Hematopoietic multipotent progenitor cell treated with erythropoietin and hydrocortisone succinate and interleukin-3 and kit ligand, for 6 days (in vitro differentiated cells): ENCODE measurements at places on chromosomes 1 and 21.

DNA sequence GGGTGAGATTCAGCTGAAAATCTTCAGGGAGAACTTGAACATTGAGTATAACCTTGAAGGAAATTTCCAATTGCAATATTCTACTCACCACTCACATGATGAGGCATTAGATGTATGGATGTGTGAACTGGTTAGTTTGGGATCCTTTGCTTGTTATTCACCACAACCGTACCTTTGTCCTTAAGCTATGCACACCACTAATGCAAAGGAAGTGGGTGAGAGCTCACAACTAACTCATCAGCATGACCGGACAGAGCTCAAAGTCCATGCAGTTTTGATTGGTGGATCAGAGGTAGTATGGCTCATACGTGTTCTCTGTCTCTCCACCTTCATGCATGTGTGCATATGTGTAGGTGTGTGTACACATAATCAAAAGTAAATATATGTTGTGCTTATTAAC lies 43.5 kb upstream of the MROH9 start:
- DNase-seq, result no peak

GRCh38 chr1:185645162-185645640 lies 89.0 kb upstream of the HMCN1 start:
- DNase-seq, result no peak

DNA sequence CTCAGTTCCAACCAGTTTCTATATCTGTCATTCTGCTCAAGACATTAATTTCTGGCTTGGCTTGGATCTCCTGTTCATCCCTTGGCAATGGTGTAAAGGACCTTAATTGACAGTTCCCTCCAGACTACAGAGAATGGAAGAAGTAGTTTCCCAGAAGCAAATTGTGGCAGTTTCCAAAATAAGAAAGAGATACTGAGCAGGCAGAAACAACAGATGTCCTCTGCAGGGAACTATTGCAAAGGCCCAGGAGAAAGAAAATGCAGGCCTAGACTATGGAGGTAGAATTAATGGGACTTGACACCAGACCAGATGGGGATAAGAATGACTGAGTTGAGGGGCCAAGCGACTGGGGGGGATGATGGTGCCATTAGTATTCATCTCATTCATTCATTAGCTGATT lies 6.1 kb upstream of the AK2 start:
- no peak for DNase-seq

DNA sequence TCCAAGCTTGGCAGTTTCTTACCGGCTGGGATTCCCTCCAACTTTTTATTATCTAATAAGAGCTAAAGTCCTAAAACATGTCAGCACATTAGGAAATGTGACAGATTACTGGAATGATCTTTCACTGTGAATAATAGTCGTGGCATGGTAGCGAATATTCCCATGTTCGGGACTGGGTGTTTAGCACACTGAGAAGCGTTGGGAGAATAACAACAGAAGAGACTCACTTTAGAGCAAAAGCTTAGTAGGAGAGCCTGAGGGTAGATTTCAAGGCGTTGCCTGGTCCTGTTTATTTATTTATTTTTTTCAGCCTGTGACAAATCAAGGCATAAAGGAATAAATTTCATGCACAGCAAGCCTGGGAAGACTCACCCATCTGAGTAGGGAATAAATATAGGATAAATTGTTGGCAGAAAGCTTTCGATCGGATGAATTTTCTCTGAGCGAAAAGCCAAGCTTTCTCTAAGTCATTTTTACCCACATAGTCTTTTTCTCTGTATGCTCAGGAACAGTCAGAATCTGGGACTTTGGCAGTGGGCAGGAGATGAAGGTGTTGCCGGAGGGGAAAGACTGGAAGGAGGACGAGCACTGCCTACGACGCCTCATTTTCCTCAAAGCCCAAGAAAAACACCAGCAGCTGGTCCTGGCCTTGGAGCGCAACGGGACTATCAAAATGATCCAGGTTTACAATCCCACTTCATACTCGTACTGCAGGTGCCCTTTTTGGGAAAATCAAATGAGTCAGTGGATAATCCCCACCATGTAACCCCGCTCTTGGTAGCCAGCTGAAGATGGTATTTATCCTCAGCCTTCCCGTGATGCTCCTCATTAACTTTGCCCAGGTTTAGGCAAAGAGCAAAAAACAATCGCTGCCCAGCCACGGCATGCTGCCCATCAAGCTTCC lies 97.2 kb downstream of the WDR64 start:
- DNase-seq, result no peak

DNA sequence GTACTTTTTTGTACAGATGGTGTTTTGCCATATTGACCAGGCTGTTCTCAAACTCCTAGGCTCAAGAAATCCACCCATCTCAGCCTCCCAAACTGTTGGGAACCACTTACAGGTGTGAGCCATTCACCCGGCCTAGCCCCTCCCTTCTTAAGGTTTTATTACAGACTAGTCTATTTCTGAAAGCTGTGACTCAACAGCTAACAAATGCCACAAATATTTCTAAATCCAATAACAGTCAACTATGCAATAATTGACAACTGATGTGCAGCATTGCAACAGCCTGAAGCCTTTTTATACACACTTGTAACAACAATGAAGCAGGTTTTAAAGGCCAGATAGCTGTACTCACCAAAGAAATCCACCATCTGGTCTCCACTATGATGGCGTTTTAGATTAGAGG lies 51.4 kb downstream of the GRIK1 start:
- no peak for DNase-seq

DNA sequence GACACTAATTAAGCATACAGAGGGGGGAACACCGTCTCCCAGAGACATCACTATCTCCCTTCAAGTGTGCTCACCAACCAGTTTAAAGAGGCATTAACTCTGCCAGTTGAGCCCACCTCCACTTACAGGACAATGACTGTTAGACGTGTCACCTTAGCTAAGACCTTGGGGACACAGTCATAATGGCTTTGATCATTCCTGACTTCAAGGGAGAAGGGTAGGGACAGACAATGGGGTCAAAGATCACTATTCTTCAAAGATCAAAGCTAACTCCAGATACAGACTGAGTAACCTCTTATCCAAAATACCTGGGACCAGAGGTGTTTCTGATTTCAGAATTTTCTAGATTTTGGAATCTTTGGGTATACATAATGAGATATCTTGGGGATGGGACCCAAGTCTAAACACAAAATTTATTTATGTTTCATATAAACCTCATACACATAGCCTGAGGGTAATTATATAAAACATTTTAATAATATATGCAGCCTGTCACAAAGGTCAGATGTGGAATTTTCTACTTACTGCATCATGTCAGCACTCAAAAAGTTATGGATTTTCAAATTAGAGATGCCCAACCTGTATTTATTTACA lies 246.1 kb downstream of the SLC45A1 start:
- no peak for DNase-seq
